NCI-H2081 treated with DMSO at 0.1 percent for 48 hours (cell line): ENCODE measurements at places on chromosomes 6 and 20.

DNA sequence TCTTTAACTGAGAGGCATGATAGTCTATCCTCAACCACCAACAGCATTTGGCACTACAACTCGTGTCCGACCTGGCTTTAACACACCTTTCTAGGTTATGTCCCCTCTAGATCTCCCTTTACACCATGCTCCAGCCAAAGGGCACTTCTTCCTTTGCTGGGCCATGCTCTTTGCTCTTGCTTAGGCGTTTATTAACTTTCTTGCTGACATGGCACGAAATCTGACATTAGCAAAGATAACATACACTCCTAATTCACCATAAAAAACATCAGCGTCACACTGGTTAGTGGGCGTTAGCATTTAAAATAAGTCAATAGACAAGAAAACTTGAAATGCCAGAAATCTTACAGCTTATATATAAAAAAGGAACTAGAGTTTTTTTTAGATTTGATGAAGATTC lies 47.3 kb upstream of the ADGRG6 start:
- DNase-seq, result no peak

- no peak for DNase-seq
These were observed 2.0 kb downstream of the TSBP1 start for GRCh38 chr6:32369660-32370059.

- DNase-seq, result no peak
These were observed 20.5 kb upstream of the CRISP3 start for GRCh38 chr6:49764571-49765236.

DNA sequence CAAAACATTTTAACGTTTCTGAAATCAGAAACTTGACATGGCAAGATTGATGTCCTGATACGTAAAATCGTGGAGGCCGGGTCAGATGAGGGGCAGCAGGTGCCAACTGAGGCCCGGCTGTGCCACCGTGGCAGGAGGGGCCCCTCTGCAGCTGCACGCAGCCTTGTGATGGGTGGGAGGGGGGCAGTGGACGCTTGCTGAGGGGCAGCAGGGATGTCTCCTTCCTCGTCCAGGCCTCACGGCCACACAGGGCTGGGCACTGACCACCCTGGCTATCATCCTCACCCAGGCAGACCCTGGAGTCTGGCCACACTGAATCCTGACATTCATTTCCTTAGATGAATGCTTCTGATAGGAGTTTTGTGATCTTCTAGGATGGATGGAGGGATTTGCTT lies 114.7 kb downstream of the ERMARD start:
- no peak for DNase-seq

DNA sequence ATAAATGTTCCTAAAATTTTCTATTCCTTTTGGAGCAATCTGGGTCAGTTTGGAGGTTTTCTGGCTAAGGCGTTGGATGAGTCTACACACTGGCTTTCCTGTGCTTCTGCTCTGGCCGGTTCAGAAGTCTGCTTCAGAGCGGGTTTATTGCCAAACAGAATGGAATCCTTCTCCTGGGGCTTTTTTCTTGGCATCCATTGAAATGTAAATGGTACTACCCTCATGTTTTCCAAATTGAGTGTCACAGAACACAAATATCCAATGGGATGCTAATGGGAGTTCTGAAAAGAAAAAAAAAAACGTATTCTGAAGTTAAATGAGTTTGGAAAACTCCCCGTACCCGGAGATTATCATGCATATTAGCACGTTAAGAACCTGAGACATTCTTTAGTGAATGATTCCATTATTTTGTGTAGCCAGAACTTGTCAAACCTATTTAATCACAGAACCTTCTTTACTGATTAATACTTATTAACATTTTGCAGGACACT lies 930.3 kb downstream of the QKI start:
- no peak for DNase-seq

DNA sequence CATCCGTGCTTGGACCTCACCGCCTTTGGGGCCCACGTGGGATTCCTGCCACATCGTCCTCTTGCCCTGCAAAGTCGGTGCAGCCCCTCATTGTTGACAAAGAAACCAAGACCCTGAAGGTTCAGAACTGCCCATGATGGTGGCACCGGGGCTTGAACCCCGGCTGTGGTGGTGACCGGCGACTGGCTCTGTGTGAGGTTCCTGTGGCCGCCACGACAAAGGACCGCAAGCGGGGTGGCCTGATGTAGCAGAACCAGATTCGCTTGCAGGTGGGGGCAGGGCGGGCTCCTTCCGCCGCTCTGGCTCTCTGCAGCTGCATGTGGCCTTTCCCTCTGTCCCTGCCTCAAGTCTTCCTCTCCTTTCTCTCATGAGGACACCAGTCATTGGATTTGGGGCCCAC lies 28.7 kb downstream of the SLCO4A1 start:
- no peak for DNase-seq

- peak; percentile 27 for DNase-seq
These were observed 272.6 kb downstream of the TMEM242 start for GRCh38 chr6:157050537-157051265.

- DNase-seq, result no peak
These were observed 300.3 kb upstream of the ID4 start for GRCh38 chr6:19536838-19537237.

- no peak for DNase-seq
These were observed 293.8 kb upstream of the RGS17 start for GRCh38 chr6:153424719-153425400.

- no peak for DNase-seq
These were observed 1.3 kb downstream of the RTEL1 start for GRCh38 chr20:63659370-63659769.

GRCh38 chr20:41049451-41049850 lies 20.8 kb downstream of the TOP1 start:
- no peak for DNase-seq

DNA sequence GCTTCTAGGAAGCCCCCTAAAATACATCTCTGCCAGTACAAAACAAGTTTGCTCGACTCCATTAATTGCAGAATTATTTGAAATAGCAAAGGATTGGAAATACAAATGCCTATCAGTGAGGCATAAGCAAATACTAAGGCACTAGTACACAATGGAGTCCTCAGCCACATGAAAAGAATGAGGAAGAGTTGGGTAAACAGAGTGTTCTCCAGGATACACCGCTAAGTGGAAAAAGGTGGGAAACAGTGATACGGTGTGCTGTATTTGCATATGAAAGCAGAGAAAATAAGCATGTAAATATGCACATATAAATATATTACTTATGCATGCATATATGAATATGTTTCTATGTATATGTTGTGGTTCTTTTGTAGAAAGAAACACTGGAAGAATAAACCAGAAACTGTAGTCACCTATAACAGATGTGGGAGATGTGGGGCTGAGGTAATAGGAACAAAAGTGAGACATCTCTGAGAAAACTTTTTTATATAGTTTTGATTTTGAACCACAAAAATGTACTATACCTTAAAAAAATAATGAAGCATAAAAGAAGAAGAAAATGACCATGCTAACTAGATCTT lies 143.4 kb upstream of the MYLIP start:
- no peak for DNase-seq

- no peak for DNase-seq
These were observed 1.5 kb downstream of the DLL1 start for GRCh38 chr6:170289180-170289931.

GRCh38 chr20:22836877-22837276 lies 198.2 kb upstream of the SSTR4 start:
- DNase-seq, result no peak

GRCh38 chr20:41427833-41428232 lies 61.2 kb upstream of the EMILIN3 start:
- DNase-seq, result no peak

GRCh38 chr20:60097285-60097684 lies 139.1 kb downstream of the CDH26 start:
- DNase-seq, result no peak

GRCh38 chr20:21632031-21632734 lies 73.3 kb upstream of the PAX1 start:
- no peak for DNase-seq

DNA sequence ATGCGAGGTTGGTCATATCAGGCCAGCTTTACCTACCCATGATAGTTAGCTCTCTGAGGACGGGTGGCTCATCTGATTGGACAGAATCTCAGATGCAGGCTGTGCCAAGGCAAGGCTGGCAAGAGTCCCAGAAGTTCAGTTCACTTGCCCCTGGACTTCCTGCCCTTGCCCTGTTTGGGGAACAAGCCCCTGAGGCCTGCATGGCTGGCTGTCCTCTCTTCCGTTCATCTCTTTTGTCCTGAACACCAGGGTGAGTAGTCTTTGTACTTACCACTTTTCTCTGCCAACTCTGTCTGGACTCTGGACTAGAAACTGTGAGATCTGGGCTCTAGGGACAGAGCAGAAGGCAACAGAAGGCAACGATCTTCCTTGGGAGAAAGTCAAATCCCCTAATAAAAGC lies 769.9 kb downstream of the QKI start:
- DNase-seq, result no peak

DNA sequence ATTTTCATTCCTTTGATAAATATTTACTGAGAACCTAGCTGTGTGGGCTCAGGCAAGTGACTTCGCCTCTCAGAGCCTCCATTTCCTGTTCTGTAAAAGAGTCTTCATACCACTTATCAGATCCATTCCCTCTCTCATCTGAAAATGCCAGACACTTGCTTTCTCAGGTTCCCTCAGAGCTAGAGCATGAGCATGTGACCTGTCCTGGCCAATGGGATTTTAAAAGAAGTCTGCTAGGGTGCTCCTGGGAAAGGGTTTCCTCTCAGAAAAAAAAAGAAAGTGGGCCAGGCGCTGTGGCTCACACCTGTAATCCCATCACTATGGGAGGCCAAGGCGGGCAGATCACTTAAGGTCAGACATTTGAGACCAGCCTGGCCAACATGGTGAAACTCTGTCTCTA lies 5.3 kb downstream of the KCNB1 start:
- DNase-seq, result no peak

DNA sequence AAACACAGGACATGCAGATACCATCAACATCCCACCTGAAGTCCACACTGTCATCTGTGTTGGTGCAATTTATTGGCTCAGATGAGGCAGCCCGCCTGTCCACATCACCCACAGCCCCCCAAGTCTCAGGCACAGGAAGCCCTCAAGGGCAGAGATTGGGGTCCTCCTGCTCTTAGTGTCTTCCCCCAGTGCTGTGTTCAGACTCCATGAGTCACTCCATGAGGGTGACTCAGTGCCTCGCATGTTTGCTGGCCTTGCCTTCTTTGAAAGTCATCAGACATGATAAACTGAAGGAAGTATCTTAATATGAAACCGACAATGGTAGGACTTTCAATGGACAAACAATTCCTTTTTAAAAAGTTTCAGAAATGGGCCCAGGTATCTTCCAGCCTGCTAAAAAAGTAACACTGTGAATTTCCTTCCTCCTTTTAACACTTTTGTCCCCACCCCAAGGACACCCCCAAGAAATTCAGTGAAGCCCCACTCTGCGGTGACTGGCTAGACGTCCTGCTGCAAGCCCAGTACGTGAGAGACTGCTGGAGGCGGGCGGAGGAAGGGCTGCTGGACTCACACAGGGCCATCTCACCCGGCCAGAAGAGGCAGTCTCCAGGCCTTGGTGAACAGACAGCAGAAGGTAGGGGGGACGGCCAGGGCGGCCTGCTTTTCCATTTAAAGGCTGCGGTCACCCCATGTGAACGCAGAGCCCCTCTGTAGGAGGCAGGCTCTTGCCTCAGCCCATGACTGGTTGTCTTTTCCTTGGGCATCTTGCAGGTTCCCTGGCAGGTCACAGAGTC lies 43.0 kb upstream of the KCNK16 start:
- no peak for DNase-seq

GRCh38 chr6:56243518-56244070 lies 3.8 kb downstream of the COL21A1 start:
- DNase-seq, result no peak

- DNase-seq, result no peak
These were observed 26.0 kb upstream of the PPP1R16B start for GRCh38 chr20:38779247-38780097.

GRCh38 chr20:15817351-15817750 lies 755.9 kb downstream of the KIF16B start:
- no peak for DNase-seq

DNA sequence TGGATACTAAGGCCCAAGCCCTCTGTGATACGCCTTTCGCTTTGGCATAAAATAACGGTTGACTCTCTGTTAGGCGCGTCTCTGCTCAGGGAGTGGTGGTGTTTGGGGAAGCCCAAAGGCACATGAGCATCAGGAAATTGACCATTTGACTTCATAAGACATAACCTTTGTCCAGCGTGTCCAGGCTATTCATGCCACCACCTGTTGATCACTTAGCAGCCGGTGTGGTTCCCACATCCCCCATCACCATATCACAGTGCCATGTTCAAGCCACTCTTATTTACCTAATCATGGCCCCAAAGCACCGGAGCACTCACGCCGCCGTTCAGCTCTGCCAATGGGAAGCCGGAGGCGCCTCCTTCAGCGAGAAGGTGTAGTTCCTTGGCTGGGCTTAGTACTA lies 27.9 kb downstream of the SLCO4A1 start:
- DNase-seq, result no peak

- DNase-seq, result no peak
These were observed 21.0 kb downstream of the TCF15 start for GRCh38 chr20:588932-589672.

GRCh38 chr6:122747573-122747972 lies 31.9 kb upstream of the FABP7 start:
- no peak for DNase-seq

GRCh38 chr6:68575765-68576439 lies 59.2 kb upstream of the ADGRB3 start:
- peak; percentile 75 for DNase-seq

- DNase-seq, result no peak
These were observed 388.3 kb upstream of the RNF217 start for GRCh38 chr6:124573953-124574352.

DNA sequence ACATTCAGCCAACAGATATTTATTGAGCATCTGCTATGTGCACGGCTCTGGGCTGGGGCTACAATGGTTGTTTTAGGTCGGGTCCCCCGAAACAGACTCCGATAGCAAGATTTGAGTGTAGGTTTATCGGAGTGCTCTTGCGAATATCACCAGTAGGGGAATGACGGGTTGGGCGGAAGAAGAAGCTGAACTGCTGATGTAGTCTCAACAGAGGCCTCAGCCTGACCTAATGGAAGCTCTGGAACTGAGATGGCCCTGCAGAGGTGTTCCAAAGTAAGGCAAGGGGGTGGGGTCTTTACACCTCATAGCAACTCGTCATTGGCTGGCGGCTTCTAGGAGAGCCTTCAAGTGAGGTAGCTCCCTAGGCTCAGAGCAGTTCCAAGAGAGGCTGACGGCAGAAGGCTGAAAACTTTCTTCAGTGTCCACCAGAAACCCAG lies 1.1 kb downstream of the L3MBTL1 start:
- no peak for DNase-seq

- DNase-seq, result no peak
These were observed 32.2 kb downstream of the KIF25 start for GRCh38 chr6:168029459-168030217.

DNA sequence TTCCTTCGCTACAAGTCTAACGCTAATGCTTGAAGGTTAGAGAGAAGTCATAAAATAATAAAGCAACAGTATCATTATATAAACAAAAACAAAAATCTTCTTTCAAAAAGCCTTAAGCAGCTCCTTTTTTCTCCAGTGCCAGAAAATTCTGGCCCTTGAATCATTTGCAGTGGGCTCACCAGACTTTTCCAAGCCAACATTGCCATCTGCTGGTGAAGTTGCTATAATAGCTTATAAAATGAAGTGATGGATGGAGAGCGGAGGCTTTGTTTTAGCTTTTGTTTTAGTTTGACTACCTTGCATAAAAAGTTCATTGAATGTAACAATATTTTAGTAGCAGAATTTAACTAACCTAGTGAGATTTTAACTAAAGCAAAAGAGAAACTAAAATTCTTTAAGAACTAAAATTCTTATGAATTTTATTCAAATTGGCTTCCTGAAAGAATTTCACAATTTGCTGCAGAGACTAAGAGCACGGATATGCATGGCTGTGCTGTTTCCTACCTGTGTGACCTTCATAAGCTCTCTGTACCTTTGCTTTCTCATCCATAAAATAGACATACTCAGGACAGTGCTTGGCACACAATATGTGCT lies 44.8 kb upstream of the SLC2A12 start:
- peak; percentile 14 for DNase-seq
